ENCODE measurements at places on chromosomes 2 and 18. TPM values are rescaled to one million over a fixed set of nuclear protein-coding genes. Genes with fewer than 3 reads are reported as not detected.
A peak's percentile ranks its signal among the peaks of the same experiment; 100 is the strongest.

Gene FBXO15
- total RNA-seq = 4.9 TPM

Gene SCN7A
- not detected for total RNA-seq

Gene TTN
- total RNA-seq = 43.8 TPM

Gene PRSS56
- total RNA-seq = not detected

Gene GKN1
- total RNA-seq = not detected

Gene ME2
- total RNA-seq = 43.2 TPM

Gene NPPC
- not detected for total RNA-seq

DNA sequence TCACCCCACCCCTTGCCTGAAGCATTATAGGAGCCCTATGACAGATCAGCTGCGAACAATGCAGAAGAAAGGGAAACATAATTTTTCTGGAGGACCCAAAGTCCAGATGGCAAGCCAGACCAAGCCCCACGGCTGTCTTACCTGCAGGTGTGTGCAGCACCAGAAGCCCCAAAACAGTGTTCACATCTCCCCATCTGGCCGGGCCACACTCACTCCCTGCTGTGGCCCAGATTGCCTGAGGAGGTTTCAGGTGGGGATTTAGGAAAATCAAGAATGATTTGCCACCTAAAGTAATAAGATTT is 11.7 kb upstream of the STK17B start:
- H3K4me3 ChIP-seq = peak overlapping the region; percentile 34
- no peaks in the 10 kb centered on the region for H3K27me3 ChIP-seq
- DNase-seq = no peak
- no peaks in the 10 kb centered on the region for H3K36me3 ChIP-seq
- H3K27ac ChIP-seq = peak overlapping the region; percentile 72
- peaks cover 77% of the 10 kb centered on the region for H3K4me1 ChIP-seq

- H3K4me3 ChIP-seq = no peak overlapping the region
- DNase-seq = no peak
- H3K27me3 ChIP-seq = no peaks in the 10 kb centered on the region
- no peaks in the 10 kb centered on the region for H3K36me3 ChIP-seq
- H3K27ac ChIP-seq = no peak overlapping the region
Measured at GRCh38 chr2:128354161-128354560, 35.5 kb upstream of the HS6ST1 start.

Measured in naive thymus-derived CD4-positive, alpha-beta T cell (primary cell).